ENCODE measurements at places on chromosomes 13 and 19.

DNA sequence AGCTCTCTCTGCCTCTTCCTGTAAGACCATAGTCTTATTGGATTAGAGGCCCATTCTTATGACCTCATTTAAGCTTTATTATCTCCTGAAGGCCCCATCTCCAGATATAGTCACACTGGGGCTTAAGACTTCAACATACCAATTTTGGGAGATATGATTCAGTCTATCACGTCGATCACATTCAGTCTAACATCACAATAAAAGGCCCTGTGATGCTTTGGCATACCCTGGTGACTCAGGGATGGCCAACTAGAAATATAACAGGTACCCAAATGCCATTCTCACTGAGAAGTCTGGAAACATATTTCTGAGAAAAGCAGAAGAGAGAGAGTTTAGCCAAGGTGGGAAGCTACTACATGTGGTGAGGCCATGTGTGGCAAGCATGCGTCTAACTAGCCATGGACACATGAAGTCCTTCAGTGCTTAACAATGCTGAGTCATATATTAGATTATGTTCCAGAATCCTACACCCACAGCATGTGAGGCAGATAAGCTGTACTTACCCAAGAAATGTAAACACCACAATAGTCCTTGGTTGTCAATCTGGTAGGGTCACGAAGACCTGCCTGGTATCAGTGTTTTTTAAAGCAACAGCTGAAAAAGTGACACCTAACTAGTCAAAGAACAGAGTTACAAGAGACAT is 485.1 kb downstream of the FOXO1 start:
- no peak for DNase-seq

GRCh38 chr13:40624383-40624782 is 42.1 kb downstream of the FOXO1 start:
- DNase-seq, result peak; percentile 30

DNA sequence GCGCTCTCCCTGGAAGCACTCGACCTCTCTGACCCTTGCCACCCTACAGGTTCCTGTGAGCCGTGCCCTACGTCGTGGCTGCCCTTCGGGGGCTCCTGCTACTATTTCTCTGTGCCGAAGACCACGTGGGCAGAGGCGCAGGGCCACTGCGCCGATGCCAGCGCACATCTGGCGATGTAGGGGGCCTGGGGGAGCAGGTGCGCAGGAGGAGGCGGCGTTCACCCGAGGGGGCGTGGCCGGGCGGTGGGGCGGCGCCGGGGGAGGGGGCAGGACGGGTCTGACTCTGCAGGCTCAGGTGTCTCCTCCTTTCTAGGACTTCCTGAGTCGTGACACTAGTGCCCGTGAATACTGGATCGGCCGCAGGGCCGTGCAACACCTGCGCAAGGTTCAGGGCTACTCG is 26.4 kb downstream of the CLEC4M start:
- DNase-seq, result peak; percentile 20

DNA sequence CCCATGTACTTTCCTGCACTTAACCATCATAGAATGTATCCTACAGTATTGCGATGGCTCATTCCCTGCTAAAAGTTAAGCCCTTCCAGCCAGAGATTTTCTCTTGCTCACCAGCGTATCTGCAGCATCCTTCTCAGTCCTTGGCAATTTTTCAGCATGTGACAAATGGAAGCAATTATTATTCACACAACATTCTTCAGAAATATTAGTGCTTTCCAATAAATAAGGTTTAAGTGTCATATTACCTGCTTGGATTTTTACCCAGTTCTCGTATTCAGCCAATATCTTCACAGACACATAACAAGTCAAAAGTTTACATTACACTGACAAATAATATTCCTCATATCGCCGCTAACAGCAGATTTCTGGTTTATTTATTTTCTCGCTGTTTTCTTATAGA is 82.3 kb downstream of the POU4F1 start:
- DNase-seq, result no peak

- DNase-seq, result no peak
These were observed 24.1 kb upstream of the CEACAM20 start for GRCh38 chr19:44553478-44554171.

GRCh38 chr13:99905224-99905623 is 66.3 kb downstream of the ZIC5 start:
- no peak for DNase-seq

Data from stimulated activated CD4-positive, alpha-beta T cell treated with anti-CD3 and anti-CD28 coated beads, Interleukin-1b, Interleukin-23, amount 100 ng/mL, for 1 hour (primary cell).